Retinal pigment epithelial cell (primary cell): ENCODE measurements at places on chromosomes 1 and 21.

DNA sequence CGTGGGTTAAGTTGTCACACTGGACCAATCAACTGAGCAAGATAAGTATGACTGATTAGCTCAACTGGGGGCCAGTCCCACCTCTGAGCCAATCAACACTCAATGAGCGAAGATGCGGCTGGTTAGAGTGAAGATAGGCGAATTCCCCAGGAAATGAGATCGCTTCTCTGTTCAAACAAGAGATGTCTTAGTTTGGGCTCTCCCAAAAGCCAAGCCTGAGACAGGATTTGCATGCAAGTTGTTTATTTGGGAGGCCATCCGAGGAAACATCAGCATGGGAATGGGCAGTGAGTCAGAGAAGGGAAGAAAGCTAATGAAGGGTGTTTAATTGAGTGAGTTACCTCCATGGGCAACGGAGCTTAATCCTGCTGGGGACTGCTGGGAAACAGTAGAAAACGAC is 4.9 kb upstream of the GJB5 start:
- DNase-seq: no peak

- no peak for DNase-seq
Observed at GRCh38 chr1:5725855-5726585, 266.2 kb downstream of the NPHP4 start.

GRCh38 chr1:2384130-2384860 is 7.1 kb downstream of the MORN1 start:
- DNase-seq: no peak

DNA sequence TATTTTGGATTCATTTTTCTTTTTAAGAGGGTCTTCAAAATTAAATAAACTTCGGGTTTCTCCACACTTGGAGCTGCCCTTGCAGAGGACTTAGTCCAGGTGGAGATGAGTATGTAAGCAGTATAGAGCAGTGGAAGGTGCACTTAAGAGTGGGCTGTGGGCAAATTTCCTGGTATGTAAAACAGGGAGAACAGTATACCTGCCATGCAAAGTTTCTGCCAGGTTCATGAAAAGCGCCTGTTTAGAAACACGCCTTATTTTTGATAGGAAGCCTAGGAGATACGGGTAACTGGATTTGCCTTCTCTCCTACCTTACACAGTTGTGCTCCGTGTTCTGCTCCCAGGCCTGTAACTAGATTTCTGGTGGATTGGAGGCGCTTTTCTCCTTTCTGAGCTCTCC is 1.2 kb downstream of the KDM4A start:
- no peak for DNase-seq

GRCh38 chr1:112532064-112532463 is 23.3 kb downstream of the WNT2B start:
- peak; percentile 54 for DNase-seq

GRCh38 chr1:211024901-211025300 is 109.0 kb downstream of the KCNH1 start:
- no peak for DNase-seq

GRCh38 chr1:235864931-235865525 is 1.7 kb downstream of the LYST start:
- DNase-seq: no peak

GRCh38 chr1:225660544-225660946 is 7.6 kb upstream of the ENAH start:
- no peak for DNase-seq

DNA sequence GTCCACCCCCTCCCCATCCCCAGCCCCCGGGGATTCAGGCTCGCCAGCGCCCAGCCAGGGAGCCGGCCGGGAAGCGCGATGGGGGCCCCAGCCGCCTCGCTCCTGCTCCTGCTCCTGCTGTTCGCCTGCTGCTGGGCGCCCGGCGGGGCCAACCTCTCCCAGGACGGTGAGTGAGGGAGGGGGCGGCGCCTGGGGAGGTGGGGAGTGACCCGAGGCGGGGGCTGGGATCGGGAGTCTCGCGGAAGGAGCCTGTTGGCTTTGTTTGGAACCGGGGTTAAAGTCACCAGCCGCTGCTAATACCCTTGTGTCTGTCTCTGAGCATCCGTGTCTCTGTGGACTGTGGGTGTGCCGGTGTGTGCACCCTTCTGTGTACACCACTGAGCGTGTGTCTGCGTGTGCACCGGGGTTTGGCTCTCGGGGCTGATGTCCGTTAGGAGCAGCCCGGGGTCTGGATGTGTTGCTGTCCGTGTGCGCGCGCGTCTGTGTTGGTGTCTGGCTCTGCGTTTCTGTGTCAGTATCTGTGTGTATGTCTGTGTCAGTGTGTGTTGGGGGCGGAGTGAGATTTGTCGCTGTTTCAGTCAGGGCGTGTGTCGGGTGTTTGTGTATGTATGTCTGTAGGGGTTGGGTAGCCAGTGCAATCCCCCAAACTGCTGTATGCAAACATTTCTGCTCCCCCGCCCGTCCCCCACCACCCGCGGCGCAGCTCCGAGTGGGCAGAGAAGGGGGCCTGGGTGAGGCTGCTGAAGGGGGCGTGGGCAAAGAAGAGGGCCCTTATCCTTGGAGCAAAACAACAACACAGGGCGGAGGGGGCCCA is 480 bp downstream of the CADM3 start:
- no peak for DNase-seq

- DNase-seq: no peak
Observed at GRCh38 chr1:3530926-3531818, 76.7 kb downstream of the ARHGEF16 start.

DNA sequence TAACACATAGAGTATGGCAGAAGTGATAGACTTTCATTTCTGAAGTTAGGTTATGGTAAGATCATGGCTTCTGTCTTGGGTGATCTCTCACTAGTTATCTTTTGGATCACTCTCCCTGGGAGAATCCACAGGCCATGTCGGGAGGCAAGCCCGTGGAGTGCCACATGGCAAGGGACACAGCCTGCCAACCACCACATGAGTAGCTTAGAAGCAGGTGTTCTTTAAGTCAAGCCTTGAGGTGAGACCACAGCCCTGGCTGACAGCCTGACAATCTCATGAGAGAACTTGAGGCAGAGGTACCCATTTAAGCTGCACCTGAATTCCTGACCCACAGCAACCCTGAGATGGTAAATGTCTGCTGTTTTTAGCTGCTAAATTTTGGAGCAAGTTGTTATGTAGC is 130.4 kb downstream of the KCNN3 start:
- no peak for DNase-seq

- no peak for DNase-seq
Observed at GRCh38 chr1:182990413-182991144, 32.6 kb upstream of the LAMC1 start.

- no peak for DNase-seq
Observed at GRCh38 chr1:76053021-76053420, 21.5 kb upstream of the ST6GALNAC3 start.

GRCh38 chr1:226625832-226626576 is 77.4 kb downstream of the STUM start:
- DNase-seq: no peak

DNA sequence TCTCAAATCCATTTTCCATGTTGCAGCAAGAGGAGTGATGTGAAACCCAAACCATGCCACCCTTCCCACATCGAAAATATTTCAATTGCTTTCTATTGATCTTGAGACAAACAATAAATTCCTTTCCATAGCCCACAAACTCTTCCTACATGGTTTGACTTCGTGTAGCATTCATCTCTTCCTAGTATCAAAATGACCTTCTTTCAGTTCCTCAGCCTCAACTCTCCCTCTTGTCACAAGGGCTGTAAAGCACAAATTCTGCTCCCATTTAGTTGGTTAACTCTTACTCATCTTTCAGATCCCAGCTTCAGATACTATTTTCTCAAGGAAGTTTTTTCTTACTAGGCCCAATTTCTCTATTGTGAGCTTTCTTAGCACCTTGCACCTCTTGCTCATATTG is 99.0 kb downstream of the ZNF281 start:
- DNase-seq: no peak

DNA sequence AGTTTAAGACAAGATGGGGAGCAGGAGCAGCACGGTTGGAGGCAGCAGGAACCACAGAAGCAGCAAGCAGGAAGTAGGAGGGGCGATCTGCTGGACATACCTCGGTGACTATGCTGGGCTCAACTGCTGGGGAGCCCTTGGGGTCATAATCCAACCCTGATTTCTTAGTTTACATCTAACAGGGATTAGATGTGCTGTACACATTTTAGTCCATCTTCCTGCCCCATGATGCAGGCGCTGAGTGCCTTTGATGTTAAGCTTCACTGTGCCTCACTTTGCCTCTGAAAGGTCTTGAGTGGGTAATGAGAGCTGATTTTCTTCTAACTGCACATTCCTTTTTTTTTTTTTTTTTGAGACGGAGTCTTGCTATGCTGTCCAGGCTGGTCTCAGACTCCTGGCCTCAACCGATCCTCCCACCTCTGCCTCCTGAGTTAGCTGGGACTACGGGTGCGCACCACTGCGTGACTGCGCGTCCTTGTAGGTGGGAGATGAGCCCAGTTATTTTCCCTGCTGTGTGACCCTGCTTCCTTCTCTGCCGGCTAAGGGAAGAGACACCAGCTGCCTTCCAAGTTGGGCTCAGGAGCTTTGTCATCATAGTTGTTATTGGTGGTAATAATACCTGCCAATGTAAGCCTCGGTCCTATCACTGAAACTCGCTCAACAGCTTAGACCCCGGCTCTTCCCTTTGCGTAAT is 1.1 kb upstream of the RCAN3 start:
- DNase-seq: no peak

GRCh38 chr21:45740491-45741357 is 97.2 kb downstream of the PCBP3 start:
- DNase-seq: no peak

- DNase-seq: no peak
Observed at GRCh38 chr1:52305417-52306226, 60.4 kb downstream of the CC2D1B start.

DNA sequence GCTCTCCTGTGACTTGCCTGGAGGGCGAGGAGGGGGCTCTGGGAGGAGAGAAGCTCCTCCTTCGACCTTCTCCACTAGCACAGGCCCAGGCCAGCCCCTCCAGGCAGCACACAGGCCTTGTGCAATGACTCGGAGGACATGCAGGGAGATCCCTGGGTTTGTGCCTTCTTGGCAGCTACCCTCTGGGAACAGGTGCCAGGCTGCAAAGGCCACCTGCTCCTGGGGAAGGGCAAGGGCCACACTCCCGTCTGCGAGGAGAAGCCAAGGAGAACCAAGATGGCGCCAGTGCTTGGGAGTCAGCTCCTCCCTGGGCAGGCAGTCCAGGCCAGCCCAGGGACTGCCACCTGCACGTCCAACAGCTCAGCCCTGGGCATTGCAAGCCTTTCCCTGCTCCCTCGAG is 15.3 kb downstream of the CASZ1 start:
- no peak for DNase-seq

GRCh38 chr21:43942201-43942600 is 69.9 kb upstream of the TRAPPC10 start:
- DNase-seq: no peak

GRCh38 chr1:52238887-52239707 is 97.2 kb downstream of the ZFYVE9 start:
- no peak for DNase-seq

- DNase-seq: no peak
Observed at GRCh38 chr1:205667909-205668643, 12.2 kb downstream of the SLC45A3 start.

DNA sequence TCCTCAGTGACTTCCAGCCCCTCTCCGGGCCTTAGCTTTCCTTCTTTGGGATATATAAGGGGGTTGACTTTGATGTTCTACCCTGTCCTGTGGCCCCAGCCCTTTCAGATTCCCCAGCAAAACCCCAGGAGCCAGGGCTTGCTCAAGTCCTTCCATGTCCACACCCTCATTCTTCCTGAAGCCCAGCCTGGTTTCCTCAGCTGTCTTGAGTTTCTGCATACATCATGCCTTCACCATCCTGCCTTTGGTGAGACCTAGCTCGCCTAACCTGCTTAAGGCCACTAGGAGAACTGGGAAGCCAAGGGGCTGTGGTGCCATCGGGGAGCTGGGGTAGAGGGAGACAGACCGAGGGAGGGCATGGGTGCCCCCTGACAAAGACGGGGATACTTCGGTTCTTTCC is 17.2 kb upstream of the PEF1 start:
- DNase-seq: no peak

DNA sequence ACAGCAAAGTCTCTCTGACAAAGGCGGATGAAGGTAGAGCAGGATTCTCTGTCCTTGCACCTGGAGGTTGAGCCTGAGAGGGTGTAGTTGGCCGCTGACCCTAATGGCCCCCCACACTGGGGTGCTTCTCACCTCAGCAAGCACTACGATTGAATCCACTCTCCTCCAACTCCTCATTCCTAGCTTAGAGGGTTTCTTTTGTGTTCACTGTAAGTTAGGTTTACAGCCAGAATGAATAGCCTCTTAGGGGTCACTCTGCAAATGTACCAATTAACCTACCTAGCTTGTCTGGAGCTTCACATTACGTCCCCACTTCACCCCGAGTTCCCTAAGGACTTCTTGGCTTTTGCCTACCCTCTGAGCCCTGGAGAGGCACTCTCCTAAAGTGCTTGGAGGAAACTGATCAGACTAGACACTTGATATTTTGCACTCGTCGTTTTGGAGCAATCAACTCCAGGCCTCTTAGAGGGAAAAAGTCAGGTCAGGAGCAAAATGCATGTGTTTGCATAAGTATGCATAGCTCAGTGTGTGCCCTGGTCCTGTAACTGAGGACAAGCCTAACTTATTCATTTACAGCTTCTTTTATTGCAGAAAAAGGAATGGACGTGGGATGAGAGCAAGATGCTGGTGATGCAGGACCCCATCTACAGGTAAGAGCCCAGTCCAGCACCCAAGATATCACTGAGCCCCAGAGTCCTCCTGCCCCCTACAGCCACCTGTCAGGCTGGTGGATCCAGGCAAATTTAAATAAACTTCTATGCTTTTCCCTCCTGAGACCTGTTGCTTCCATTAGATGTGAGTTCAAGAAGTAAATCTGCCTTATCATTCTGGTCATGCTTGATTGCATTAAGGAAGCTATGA is 76.4 kb downstream of the SPATA46 start:
- DNase-seq: no peak

DNA sequence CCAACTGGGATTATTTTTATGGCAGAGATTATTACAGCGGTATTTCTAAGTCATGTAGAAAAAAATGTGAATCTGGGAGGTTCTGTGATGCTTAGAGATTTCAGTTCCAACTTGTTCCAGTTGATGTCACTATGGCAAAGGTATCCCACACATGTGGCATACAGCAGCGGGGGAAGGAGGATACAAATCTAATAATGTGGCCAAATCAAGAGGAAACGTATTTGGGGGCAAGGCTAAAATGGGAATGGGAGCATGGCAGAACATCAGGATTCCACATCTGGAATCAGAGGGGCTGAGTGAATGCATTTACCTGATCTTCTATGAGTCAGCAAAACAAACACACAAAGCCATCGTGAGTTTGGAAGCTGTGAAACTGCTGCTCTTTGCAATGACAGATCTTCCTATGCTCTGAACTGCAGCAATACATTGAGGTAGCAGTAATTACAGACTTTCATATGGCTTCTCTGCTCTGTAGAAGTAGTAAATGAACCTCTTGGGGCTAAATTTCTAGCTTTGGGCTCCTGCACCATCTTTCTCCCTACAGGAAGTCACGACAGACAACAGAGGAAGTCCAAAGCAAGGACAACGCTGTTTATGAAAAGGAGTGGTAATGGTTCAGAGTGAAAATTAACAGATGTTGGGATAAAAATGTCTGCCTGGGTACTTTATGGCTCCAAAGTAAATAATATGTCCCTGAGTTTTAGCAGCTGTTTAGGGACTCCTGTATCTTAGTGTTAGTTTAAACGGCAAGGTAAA is 55.5 kb downstream of the GABPA start:
- DNase-seq: peak; percentile 11
